AG09319 (cell line): ENCODE measurements at places on chromosomes 6 and 20.

DNA sequence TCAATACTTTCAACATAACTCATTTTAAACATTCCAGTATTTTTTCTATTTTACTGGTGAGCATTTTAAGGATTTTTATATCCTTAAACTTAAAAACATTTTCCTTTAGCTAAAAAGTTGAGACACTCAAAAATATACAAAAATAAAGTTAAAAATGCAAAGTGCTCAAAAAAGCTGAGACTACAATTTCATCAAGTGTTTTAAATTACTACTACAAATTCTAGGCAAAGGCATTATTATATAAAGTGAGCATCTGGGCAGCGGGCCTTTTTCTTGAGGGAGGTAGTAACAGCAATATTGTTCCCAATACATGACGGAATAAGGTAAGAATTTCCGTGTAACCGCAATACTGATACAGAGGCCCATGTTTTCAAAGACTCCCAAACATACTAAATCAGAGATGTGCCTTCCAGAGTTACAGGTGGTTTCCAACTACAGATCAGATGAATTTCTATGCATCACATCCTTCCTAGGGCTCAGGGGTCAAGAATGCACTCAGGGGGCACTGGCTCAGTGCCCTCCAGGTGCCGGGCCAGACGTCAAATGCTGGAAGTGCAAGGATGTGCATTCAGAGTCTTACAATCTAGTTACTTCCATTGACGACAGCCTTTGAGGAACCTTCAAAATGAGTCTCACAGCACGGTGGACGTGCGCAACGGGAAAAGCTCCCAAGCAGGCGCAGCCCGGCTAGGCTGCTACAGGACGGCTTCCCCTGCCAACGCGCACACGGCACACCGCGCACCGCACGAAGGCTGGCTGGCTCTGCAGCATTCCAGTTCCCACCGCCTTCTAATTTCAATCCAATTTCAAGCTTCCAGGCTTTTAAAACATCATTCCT is 1.7 kb downstream of the PHF10 start:
- no peak for DNase-seq

- no peak for DNase-seq
Observed at GRCh38 chr6:164020142-164020541, 605.6 kb downstream of the QKI start.

GRCh38 chr20:50433001-50433761 is 77.0 kb upstream of the PTPN1 start:
- no peak for DNase-seq

DNA sequence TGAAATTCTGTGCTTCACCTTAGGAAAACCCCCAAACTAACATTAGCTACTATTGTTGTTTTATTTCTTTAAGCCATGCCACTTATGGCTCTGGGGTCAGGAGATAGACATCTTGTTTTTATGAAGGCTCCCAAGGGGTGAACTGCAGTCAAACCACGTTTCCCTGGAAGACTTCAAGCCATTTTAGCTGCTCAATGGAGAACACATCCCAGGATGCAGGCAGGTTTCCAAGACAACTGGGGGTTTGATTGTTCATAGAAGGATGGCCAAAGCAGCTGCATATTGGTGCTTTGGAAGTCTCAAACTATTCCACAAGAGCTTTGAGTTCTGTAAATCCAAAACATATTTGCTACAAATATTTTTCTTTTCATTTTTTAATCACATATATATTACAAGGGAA is 818.0 kb downstream of the MAFB start:
- no peak for DNase-seq

GRCh38 chr6:2378891-2379652 is 133.7 kb upstream of the GMDS start:
- no peak for DNase-seq

- no peak for DNase-seq
Observed at GRCh38 chr6:117233145-117233544, 32.2 kb upstream of the VGLL2 start.

- no peak for DNase-seq
Observed at GRCh38 chr6:13417431-13417830, 70.0 kb downstream of the GFOD1 start.

GRCh38 chr20:15359056-15359455 is 1021.6 kb upstream of the FLRT3 start:
- DNase-seq = no peak

- DNase-seq = no peak
Observed at GRCh38 chr6:68282646-68283045, 352.4 kb upstream of the ADGRB3 start.

DNA sequence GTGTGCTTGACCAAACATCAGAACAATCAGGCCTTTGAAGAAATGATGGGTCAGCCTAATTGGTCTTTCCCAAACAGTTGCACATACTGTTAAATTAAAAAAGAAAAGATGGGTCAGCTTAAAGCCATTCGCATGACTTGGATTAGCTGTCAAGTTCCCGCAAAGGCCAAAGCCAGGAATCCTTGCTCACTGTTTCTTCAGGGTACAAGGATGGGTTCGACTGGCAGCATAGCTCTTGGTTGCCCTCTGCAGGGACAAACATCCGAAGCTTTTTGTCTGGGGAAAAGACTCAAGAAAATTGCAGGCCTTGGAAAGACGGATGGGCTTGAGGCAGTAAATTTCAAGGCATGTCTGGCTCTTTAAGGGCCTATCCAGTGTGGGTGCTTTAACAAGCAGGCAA is 168.0 kb downstream of the HDGFL1 start:
- DNase-seq = no peak

- DNase-seq = no peak
Observed at GRCh38 chr6:131776985-131777384, 30.8 kb upstream of the ENPP1 start.

DNA sequence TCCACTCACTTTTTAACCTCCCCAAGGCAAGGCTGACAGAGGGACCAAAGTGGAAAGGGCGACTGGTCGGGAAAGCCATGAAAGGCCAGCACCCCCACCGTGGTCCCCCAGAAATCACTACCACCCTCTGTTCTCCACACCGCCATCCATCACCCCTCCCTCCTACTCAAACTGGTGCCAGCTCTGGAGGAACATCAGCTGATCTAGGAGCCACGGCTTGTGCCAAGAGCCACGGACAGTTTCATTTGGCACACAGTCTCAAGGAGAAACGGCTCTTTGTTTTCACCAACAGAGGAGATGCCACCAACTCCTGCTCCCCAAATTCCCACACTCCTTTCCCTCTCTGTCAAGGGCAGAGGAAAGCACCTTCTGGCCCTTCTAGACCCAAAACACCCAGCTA is 26.0 kb downstream of the TBC1D7 start:
- DNase-seq = no peak

DNA sequence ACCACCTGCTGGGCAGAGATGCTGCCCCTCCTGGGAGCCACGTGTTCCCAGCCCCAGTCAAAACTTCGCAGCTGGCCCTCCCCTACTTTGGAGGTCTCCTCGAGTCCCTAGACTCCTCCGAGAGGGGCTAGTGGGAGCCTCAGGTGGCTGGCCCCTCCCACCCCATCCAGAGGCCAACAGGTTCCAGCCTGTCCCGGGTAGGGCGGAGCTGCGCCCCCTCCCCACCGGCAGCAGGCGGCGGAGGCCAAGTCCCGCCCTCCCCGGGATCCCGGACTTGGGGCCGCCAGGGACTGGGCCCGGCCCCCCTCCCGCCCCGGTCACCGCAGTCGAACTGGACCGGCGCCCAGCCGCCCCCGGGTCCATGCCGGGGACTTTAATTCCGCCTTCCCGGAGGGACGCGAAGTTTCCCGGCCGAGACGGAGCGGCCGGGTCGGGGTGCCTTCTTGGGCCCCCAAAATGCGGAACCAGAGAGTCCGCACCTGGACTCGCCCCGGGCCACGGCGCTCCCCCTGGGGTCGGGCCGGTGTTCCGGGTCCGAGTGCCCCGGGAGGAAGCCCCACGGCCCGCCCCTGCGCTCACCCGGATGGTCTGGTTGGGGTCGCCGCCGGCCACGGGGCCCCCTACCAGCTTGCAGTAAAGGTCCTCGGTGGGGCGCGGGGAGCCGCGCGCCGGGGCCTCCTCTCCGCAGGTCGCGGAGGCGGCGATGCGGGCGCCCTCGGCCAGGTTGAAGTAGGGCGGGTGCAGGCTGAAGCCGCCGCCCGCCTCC is 559 bp downstream of the LAMA5 start:
- no peak for DNase-seq

DNA sequence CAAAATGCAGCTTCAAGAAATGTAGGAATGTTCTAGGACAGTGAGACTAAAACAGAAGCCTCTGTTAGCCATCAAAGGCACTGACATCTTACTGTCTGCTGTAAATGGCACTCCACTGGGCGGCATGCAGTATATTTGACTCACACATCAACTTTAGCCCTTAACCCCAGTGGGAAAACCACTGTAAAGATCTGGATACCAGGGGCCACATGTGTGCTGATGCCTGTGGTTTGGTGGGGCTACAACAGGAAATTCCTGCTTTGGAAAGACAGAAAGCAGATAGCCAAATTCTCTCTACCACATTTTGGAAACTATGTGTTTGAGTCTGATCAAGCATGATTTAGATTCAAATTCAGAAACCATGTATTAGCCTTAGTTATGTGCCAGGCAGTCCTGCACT is 4.3 kb downstream of the PFDN4 start:
- DNase-seq = no peak

DNA sequence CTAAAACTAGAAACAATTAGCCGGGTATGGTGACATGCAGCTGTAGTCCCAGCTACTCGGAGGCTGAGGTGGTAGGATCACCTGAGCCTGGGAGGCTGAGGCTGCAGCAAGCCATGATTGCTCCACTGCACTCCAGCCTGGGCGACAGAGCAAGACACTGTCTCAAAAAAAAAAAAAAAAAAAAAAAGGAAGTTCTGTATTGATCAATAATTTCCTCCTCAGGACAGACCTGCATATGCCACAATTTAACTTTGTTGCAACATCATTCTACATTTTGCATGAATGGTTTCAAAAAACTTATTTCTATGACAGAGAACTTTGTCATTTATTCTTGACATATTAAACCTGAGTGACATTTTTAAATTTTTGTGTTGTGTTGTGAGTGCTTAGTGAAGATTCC is 5.5 kb downstream of the DNAJC5 start:
- DNase-seq = no peak

- DNase-seq = no peak
Observed at GRCh38 chr6:44712353-44713111, 325.0 kb downstream of the CDC5L start.

- no peak for DNase-seq
Observed at GRCh38 chr6:156283091-156283490, 494.1 kb upstream of the ARID1B start.

GRCh38 chr6:107786709-107787588 is 37.2 kb downstream of the SCML4 start:
- DNase-seq = no peak

DNA sequence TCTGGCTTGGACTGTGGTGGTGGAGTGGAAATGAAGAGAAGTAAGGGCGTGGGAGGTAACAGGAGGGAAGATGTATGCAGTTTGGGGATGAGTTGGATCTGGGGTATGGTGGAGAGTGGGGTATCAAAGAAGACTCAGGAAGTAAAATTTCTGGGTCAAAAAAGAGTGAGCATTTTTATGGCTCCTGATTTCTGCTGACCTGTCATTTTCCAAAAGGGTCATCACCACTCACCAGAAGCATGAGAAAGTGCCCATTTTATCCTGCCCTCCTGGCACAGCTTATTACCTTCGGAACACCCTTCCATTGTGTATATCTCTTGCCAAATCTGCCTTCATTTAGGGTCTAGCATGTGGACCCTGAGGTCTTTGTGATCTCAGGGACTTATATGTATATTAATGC is 17.3 kb downstream of the TOX2 start:
- DNase-seq = no peak

DNA sequence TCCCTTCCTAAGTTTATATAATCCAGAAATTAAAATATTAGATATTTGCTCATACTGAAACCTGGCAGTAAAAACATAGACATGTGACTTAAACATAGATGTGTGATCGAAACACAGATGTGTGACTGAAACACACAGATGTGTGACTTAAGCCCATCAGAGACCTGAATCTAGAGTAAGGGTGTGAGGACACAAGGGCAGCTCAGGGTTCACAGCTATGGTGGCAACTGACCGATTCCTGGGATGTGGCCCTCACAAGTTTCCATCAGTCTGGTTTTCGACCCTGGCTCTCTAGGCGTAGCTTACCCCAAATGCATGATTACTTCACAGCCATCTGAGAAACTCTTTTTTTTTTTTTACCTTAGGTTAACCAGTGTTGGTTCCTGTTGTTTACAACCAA is 137.0 kb downstream of the NRN1 start:
- no peak for DNase-seq

DNA sequence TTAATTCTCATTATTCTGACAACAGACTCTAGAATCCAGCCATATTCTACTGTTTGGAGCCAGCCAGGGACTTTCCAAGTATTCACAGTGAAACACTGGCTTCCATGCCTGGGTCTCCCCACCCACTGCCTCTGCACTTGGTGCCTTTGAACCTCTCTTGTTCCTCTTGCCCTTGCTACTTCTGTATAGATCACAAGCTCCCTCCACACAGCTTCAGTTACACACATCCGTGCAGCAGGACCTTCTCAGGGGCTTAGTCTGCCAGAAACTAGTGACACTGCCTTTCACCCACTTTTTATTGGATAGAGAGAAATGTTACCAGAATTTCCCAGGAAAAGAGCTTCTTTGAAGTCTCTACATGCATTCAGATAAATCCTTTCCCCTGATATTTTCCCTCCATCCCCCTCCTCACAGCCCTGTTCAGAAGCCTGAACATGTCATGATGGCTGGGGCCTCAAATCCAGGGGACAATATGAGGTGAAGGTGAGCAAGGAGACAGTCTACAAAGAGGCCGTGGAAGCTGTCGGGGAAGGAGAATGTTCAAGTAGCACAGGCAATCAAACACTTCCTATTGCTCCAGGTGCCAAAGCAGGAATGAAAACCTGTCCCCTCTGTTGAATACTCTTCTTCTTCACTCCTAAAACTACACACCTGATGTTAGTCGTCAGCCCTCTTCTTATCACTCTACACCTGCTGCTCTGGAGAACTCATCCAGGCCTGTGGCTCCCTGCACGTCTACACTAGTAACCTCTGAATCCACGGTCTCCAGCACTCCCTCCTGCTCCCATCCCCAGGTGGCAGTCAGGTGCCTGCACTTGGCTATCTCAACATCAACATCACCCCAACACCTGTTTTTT is 20.2 kb upstream of the HLA-DOA start:
- no peak for DNase-seq

DNA sequence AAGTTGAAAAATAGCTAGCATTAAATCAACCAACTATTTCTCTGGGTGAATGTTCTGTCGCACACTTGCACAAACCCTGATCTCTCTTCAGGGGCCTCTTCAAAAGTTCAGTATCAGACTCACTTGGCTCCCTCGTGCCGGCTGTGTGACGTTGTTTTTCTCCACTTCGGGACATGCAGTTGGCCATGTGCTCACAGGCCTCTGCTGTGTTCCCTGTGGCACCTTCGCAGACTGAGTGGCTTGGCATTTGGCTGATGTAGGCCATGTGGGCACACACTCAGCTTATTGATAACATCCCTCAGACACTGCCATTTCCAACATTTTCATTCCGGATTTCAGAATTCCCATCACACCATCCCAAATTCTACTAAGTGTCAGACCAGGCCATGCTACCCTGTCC is 49.3 kb downstream of the PACRG start:
- DNase-seq = no peak
